Muscle of arm (tissue), 14 donors: ENCODE measurements at places on chromosomes 5 and 9. TPM values are rescaled to one million over a fixed set of nuclear protein-coding genes. Genes with fewer than 3 reads are reported as not detected.

The CAMSAP1 gene
- polyA plus RNA-seq: 25.5 TPM

The ADCY2 gene
- polyA plus RNA-seq: not detected

The AIF1L gene
- polyA plus RNA-seq: 44.9 TPM

The CAMK2A gene
- polyA plus RNA-seq: 31.8 TPM

The RIC1 gene
- 21.8 TPM for polyA plus RNA-seq

The FREM1 gene
- 28.9 TPM for polyA plus RNA-seq

The ADRA1B gene
- not detected for polyA plus RNA-seq

The SPINK7 gene
- 0.33 TPM for polyA plus RNA-seq

The GNA14 gene
- polyA plus RNA-seq: 3.4 TPM

DNA sequence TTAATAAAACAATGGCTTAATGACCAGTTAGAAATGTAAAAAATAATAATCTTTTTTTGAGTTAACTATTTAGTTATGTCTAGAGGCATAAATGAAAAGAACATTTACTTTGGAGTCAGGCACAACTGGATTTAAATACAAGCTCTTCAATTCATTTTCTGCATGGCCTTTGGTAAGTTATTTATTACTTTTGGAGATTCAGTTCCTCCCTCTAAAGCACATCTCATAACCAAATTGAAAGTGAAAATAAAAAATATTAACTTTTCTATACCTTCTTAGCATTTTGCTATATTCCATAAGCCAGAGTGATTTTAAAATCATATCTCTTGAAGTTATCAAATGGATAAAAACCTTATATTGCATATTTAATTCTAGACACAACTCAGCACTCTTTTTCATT, 434.9 kb upstream of the SMARCA2 start:
- DNase-seq: no peak

GRCh38 chr5:178434851-178435250, 155.3 kb downstream of the COL23A1 start:
- DNase-seq: no peak

DNA sequence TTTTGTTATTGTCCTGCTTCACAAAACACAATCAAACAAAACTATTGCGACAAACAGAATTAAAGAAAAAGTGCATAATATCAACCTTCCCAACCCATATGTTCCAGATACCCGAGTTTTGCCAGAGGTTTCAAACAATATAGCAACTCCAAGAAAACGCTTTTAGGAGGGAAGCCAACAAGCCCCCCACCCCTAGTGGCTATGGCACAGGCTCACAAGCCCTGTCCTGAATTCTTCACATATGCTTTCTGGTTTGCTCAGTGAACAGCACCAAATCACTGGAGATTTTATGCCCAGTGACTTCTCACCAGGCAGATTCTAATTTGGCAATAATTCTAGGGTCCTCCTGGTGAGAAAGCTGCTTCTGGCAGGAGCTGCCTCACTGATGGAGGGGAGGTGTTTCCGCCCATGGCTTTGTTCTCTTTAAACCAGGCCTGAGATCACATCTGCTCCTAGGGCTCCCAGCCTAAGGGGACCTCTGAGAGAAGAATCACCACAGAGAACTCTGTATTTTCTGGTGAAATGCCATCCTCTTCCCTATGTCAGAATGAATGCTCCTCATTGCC, 1982.4 kb downstream of the EFNA5 start:
- peak; percentile 4 for DNase-seq

DNA sequence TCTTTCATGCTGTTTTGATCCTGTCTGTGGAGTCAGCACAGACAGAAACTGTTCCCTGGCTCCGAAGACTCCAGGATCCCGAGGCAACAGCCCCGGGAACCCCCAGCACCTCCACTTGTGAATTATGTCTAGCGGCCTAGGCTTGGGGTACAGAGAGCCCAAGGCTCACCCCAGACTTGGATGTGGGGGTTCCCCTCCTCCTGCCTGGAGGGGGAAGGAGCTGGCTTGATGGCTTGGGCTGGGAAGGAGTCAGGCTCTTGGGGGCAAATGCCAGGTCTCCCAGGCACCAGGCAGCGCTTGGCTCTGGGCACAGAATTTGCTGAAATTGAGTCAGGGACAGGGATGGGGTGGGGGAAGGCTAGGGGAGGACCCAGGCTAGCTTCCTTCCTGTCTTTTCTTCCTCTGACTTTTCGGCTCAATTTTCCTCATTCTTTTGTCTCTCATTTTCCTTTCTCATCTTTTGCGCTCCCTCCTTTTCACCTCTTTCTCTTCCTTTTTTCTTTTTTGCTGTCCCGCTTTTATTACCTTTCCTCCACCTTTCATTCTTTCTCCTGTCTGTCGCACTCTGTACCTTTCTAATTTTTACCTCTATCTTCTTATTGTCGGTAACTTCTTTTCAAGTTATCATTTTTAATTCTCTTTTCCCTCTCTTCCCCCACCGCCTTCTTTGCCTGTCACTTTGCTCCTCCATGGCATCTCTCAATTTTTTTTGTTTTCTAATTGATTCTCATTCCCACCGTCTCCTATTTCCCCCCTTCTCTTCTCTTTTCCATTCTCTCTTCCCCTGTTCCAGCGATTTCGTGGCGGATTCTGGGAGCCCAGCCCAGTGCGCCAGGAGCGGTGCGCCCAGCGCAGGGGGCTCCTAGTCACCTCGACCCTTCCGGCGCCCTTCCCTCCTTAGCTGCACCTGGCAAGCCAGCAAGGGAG, 10.5 kb downstream of the MSX2 start:
- no peak for DNase-seq

DNA sequence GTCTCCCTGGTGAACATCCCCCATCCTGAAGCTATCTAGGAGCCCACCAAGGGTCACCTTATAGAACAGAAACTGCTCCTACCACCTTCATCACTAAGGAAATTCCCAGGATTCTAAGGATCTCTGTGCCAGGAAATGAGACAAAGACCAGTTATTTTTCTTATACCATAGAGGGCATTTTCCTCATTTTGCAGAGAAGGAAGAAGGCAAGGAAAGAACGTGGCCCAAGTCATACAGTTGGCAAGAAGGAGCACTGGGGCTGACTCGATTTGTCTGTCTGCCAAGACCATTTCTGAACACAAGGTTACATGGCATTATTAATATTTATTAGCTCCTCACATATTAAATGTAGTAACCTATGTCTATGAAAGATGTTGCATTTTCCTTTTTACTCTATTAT, 49.6 kb upstream of the TNFSF15 start:
- no peak for DNase-seq

DNA sequence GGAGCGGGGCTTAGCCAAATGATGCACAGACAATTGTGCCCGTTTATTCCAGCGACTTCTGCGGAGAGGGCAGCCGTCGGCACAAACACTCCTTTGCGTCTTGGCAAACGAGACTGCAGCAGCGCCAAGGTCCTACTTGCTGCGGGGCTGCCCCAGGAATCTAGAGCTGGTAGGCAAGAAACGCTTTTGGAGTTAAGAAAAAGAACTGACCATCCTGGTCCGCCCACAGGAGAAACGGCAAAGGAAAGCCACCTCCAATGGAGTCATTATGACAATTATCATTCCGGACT, 2.3 kb downstream of the RXFP3 start:
- DNase-seq: no peak

GRCh38 chr9:134723037-134723436, 81.4 kb downstream of the COL5A1 start:
- no peak for DNase-seq

- DNase-seq: no peak
Measured at GRCh38 chr5:79834754-79835714, 145.4 kb downstream of the CMYA5 start.

- DNase-seq: no peak
Measured at GRCh38 chr5:61307611-61308010, 24.4 kb upstream of the ZSWIM6 start.

GRCh38 chr5:2685651-2686272, 65.7 kb downstream of the IRX2 start:
- no peak for DNase-seq

DNA sequence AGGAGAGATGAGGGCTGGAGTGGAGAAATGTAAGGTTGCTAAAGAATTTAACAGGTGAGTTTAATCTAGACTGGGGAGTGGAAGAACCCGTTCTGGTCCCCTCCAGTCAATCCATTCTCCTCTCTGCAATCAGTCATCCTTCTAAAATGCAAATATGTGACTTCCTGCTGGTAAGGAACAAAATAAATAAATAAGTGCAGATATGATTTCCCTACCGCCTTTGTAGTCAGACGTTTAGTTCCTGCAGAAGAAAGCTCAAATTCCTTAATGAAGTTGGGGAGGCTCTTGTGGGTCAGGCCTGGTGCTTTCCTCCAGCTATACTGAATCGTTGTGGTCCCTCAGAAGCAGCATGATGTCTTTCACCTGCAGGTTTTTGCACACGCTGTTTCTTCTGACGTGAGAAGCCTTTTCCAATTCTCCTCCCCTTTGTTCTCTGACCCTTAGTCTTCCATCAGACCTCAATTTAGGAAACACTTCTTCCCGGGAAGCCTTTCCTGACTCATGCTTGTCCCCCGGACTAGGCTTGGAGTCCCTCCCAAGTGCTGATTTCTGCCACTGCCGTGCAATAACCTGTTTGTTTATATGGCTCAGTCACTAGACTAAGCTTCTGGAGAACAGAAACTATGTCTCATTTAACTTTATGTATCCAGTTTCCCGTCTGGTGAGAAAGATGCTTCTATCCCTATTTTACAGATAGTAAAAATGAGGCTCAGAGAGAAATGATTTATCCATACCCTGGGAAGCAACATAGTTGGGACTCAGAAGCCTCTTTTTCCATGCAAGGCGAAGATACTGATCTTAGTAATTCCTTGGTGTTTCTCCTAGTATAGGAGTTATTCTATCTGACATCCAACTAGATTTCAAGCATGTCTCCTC, 1.3 kb downstream of the ATP6V1G1 start:
- DNase-seq: no peak

DNA sequence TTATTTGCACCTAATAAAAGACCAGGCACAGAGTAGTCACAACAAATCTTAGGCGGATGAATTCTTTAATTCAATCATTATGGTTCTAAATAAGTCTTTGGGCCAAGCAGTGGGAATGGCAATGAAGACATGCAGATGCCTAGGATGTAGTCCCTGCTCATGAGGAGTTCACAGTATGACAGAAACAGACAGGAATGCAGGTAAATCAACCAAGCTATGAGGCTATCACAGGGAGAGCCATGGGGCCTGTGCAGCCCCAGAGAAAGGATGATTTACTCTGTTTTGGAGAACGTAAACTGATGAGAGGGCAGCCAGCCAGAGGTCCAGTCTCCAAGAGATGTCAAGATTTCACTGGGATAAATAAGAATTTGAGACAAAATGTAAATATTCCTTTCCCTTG, 129.4 kb downstream of the TRIM32 start:
- no peak for DNase-seq

DNA sequence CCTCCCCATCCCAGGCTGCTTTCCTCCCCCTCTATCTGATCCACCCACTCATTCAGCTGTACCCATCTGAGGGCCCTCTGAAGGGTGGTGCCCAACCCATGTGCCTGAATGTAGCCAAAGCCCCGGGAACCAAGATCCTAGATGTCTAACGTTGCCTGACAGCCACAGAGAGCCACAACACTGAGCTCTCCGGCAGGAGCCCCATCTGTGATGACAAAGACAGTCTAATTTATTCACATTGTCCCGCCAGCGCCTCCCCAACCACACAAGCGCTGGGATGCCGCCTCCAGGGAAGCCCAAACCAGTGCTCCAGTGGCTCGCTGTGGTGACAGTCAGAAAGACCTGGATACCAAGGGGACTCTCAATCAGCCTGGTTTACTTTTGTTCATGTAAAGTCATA, 8.4 kb downstream of the IGFBPL1 start:
- DNase-seq: no peak

DNA sequence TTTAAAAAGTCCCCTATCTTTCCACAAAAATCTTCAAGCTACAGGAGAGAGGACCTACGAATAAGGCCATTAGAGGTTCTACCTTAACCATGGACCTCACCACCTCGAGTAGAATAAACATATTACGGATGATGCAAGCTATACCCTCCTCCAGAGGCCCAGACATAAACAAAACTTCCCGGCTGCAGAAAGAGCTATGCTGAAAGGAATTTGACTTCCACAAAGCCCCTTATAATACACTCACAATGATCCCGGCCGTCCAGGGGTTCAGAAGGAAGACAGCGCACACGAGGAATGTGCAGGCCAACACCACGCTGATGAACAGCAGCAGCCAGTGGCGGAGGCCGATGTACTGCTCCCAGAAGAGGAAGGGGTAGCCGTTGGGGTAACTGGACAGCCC, 59.0 kb downstream of the PTCH1 start:
- no peak for DNase-seq

DNA sequence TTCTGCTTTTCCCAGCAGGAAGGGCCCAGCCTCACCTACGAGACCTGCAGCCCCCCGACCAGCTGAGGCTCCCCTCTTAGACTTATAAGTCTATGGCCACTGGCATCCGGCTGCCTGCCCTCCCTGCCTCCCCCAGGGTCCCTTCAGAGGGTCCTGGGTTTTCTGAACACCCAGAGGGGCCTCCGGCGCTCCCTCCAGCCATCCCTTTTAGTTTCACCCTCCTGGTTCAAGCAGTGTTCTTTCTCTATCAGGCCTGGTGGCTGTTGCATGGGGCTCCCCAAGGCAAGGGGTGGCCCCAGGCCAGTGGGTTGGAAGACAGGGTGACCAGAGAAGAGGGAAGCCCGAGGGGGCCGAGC, 21.8 kb downstream of the GOLGA2 start:
- no peak for DNase-seq

GRCh38 chr9:14713187-14713767, 9.3 kb downstream of the CER1 start:
- DNase-seq: no peak

- DNase-seq: no peak
Measured at GRCh38 chr5:122788996-122789395, 14.1 kb downstream of the SNX2 start.

- DNase-seq: no peak
Measured at GRCh38 chr5:22249209-22249729, 603.9 kb downstream of the CDH12 start.

DNA sequence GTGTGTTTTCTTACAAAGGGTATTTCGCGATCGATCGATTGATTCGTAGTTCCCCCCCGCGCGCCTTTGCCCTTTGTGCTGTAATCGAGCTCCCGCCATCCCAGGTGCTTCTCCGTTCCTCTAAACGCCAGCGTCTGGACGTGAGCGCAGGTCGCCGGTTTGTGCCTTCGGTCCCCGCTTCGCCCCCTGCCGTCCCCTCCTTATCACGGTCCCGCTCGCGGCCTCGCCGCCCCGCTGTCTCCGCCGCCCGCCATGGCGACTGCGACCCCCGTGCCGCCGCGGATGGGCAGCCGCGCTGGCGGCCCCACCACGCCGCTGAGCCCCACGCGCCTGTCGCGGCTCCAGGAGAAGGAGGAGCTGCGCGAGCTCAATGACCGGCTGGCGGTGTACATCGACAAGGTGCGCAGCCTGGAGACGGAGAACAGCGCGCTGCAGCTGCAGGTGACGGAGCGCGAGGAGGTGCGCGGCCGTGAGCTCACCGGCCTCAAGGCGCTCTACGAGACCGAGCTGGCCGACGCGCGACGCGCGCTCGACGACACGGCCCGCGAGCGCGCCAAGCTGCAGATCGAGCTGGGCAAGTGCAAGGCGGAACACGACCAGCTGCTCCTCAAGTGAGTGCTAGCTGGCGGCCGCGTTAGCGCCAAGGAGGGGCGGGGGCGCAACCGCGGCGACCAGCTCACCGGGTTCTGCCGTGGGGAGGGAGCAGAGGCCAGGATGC, 480 bp downstream of the LMNB1 start:
- peak; percentile 61 for DNase-seq
